Myocyte (in vitro differentiated cells): ENCODE measurements at places on chromosomes 11 and 22. TPM values are rescaled to one million over a fixed set of nuclear protein-coding genes. Genes with fewer than 3 reads are reported as not detected.

OLFML1 gene
- total RNA-seq = not detected in 2 replicates

LRRC56 gene
- 1.3 and 2.3 TPM in 2 replicates for total RNA-seq

AIP gene
- total RNA-seq = 47.9 and 56.4 TPM in 2 replicates

DNA sequence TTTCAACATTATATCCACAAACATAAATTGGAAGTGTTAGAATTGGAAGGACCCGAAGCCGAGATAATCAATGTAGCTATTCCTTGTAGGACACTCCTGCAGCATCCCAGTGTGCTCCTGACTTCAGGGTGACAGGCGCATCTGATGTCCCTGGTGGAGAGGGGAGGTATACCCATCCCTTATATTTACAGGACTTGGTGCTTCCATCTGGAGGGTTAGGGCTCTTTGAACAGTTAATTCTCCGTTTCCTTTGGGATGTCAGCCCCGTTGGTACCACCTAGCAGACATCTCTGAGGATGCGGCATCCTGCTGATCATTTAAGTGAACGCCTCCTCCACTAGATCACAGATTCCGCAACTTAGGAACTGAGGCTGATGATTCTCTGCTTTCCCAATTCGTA is 451.3 kb downstream of the OPCML start:
- no peak for DNase-seq

GRCh38 chr22:26983311-26983710 is 325.9 kb downstream of the MIAT start:
- DNase-seq = no peak

DNA sequence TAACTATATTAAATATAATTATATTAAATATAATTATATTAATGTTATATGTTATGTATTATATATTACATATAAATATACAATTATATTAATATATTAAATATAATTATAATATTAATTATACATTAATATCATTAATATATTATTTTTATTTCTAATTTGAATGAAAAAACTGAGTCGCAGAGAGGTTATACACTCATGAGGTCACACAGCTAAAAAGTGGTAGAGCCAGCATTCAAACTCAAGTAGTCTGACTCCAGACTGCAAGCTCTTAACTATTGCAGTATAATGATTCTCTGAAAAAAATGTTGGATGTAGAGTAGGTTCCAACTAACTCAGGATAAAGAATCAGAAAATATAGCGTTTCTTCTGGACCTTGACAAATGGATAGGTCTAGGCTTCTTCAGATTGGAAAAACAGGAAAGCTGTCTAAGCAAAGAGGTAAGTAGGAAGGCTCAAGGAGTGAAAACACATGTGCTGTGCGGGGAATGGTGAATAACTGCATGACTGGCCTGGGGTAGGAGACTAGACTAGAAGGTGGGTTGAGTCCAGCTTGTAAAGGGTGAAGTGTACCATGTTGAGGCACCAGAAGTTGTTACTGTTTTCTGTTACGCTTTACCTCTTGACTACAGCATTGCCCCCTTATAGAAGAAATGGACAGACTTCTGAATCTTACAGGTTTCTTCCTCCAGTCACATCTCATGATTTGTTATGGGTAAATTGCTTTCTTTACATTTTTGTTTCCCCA is 80.3 kb downstream of the TRIM44 start:
- no peak for DNase-seq

GRCh38 chr11:32109138-32109537 is 18.3 kb downstream of the RCN1 start:
- no peak for DNase-seq

DNA sequence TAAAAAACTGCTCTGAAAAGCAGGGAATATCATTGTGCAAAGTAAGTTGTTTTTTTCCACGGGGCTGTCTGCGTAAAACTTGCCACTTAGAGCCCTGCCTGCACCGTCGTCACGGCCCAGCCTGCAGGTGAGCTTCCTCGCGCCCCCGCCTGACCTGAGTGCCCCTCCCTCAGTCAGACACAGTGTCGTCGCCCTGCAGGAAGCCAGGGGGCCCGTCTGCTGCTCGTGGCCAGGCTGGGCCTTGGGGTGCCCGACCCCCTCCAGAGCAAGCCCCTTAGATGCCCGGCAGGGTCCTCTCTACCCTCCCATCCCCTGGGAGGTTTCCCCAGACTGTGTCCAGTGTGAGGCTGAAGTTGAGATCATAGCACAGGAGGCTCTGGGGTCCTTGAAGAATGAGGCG is 31.6 kb downstream of the SBF1 start:
- DNase-seq = no peak

- no peak for DNase-seq
Measured at GRCh38 chr11:57314221-57314973, 10.4 kb downstream of the TNKS1BP1 start.

GRCh38 chr22:34294476-34294875 is 374.2 kb upstream of the LARGE1 start:
- DNase-seq = no peak

GRCh38 chr22:21797444-21798221 is 62.0 kb upstream of the YPEL1 start:
- DNase-seq = no peak

GRCh38 chr22:19110646-19111045 is 11.6 kb downstream of the DGCR2 start:
- no peak for DNase-seq
